ENCODE measurements at places on chromosomes 6 and 20.

DNA sequence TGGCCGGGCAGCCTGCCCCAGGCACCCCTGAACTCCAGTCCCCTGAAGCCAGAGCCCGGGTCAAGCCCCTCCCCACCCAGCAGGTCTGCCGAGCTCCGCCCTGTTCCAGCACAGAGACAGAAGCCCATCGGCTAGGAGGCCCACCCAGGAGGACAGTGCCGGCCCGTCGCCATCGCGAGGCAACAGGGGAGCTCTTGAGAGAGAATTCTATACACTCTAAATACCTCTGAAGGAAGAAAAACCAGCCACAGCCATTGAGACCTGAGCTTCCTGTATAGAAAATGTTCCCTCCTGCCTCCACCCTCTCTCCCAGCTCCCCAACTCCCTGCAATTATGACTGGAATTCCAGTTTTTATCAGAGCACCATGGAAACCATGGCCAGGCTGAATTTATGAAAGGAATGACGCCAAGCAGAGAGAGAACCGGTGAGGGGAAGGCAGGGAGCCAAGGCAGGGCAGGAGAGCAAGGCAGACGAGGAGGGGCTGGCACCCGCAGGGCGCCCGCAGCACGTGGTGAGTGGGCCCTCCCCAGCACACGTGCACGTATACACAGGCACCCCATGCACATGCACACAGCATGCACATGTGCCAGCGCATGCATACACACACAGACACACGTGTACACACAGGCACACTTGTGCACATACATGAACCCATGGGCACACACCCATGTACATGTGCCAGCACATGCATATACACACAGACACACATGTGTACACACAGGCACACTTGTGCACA, 27.6 kb upstream of the MRGBP start:
- DNase-seq = peak; percentile 80

- no peak for DNase-seq
Observed at GRCh38 chr6:144263786-144264185, 21.3 kb upstream of the UTRN start.

DNA sequence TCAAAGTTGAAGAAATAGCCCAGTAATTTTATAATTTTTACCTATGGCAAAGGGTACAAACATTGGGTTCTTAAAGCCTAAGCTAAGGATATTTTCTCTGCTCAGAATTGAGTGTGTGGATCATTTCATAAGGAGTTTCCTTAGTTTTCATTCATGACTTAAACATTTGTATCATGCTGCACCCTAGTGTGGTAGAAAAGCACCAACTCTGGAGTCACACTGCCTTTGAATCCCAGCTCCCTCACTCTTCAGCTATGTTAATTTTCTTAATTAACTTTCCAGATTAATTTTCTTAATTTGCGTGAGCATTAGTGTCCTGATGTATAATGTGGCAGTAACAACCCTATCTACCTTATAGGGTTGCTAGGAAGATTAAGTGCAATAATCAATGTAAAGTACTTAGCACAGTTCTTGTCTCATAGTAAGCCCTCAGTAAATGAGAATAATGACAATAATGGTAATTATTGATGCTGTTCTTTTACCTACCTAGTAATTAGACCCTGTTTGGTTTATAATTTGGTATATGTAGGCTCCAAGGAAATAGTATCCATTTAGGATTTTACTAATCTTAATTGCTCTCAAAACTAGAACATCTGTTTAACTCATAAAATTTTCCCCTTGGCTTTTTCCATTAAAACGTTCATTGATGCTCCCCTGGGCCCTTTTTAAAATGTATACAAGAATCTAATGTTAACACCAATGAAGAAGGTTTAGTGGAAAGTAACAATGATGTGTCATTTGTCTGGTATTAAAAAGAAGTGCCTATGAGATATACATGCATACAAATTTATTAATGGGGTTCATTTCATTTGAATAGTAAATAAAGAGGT, 31.6 kb downstream of the DSE start:
- DNase-seq = no peak

- no peak for DNase-seq
Observed at GRCh38 chr6:162345051-162345511, 382.5 kb downstream of the PRKN start.

GRCh38 chr6:16344756-16345155, 106.4 kb downstream of the GMPR start:
- DNase-seq = no peak

GRCh38 chr20:10781526-10781925, 107.7 kb upstream of the JAG1 start:
- no peak for DNase-seq

GRCh38 chr6:125953502-125953875, 3.1 kb upstream of the HINT3 start:
- no peak for DNase-seq

GRCh38 chr6:12490351-12490903, 200.3 kb downstream of the EDN1 start:
- no peak for DNase-seq

Measured in T47D (cell line).